ENCODE measurements at places on chromosomes 3 and 15.

GRCh38 chr15:63334821-63335220, 46.8 kb downstream of the CA12 start:
- DNase-seq = no peak

DNA sequence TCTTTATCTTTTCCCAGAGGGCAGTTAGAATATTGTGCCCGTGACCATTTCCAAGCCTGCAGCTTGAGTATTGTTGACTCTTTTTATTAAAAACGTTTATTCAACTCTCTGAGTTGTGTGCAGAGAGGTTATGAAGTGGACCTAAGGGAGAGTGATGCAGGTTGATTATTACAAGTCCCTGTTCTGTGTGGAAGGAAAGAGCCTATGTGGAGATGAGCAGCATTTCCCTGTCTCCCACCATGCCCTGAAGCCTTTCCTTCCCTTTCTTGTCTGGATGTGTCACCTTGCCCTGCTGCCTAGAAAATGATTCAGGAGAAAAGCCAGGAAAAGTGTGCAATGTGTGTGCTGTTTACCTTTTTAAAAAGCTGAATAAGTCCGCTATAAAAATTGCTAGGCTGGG, 19.4 kb downstream of the ZPLD1 start:
- no peak for DNase-seq

GRCh38 chr15:88076328-88076727, 180.2 kb downstream of the NTRK3 start:
- DNase-seq = peak; percentile 66

- no peak for DNase-seq
Measured at GRCh38 chr15:51727141-51727897, 10.1 kb downstream of the LYSMD2 start.

- DNase-seq = no peak
Measured at GRCh38 chr15:25673351-25673750, 189.8 kb downstream of the ATP10A start.

DNA sequence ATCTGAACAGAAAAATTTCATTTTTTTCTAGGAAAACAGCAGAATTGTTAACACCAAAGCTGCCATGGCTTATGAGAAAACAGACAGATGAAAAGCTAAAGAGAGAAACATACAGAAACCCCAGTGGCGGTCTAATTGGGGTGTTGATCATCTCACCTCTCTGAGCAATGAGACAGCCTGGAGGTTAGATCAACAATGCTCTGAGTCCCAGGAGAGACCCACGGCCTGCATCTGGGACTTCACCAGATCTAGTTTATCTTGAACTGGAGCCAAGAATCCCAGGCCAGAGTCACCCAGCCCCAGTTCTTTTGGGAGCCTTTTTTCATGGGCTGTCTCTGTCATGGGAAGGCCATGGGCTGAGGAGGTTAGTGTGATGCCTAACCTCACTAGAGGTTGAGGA, 3.5 kb upstream of the GALNT15 start:
- no peak for DNase-seq

- no peak for DNase-seq
Measured at GRCh38 chr3:18135060-18135814, 289.9 kb downstream of the SATB1 start.

- DNase-seq = peak; percentile 7
Measured at GRCh38 chr3:180680097-180680430, 775 bp upstream of the CCDC39 start.

DNA sequence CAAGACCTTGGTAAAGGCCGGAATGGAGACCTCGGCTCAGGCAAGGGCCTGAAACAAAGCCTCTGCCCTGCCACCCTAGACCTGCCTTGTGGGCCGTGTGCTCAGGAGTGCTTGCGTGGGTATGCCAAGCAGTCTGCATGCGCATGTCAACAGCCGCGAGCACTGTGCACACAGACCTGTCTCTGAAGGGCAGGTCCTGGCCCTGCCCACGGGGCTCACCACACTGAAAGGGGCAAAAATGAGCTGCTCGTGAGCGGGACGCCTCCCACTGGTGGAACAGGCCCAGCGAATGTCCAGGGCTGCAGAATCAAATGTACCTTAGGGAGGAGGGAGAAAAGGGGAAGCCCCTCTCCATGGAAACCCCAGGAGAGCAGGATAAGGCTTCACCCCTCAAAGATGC, 44.3 kb upstream of the FGD5 start:
- DNase-seq = no peak

GRCh38 chr3:62370112-62370857, 3.1 kb downstream of the FEZF2 start:
- no peak for DNase-seq

DNA sequence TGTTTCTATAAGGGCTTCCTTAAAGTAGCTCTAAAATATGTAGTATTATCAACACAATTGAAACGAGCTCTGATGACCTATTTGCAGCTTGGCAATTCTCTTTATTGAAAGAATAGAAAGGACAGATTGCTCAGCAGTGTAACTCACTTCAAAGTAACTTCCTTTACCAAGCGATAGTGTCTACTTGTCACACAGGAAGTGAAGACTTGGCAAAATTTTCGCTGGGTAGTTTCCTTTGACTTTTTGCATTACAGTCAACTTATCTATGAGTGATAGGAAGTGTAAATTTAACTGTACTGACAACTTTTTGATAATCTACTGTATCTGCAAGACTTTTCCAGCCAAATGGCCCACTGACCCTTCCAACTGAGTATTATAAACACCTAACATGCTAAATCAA, 22.8 kb downstream of the SLC9A9 start:
- no peak for DNase-seq

DNA sequence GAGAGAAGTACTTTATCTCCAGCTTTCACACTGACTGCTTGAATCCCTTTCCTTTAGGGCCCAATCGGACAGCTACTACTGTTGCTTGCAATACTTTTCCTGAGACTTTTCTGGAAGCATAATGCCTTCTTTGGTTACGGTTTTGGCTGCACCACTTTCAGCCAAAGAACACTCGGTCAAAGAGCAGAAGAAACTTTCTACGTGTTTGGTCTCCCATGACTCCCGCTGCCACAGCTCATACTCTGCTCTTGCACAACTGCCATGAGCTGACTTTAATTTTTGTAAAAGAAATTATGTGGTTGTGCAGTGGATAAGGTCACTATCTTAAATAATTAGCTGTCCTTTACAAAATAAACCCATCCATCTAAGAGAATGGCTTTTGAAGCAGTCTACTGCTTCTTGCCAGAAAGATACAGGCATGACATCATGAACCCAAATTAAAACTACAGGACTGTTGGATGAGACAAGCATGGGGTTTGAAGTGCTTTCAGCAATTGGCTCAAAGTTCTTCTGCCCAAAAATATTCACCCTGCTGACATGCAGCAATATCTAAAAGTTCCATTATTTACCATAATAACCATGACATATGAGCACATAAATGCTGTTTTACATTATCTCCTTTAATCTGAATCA, 42.0 kb downstream of the PROS1 start:
- DNase-seq = no peak

DNA sequence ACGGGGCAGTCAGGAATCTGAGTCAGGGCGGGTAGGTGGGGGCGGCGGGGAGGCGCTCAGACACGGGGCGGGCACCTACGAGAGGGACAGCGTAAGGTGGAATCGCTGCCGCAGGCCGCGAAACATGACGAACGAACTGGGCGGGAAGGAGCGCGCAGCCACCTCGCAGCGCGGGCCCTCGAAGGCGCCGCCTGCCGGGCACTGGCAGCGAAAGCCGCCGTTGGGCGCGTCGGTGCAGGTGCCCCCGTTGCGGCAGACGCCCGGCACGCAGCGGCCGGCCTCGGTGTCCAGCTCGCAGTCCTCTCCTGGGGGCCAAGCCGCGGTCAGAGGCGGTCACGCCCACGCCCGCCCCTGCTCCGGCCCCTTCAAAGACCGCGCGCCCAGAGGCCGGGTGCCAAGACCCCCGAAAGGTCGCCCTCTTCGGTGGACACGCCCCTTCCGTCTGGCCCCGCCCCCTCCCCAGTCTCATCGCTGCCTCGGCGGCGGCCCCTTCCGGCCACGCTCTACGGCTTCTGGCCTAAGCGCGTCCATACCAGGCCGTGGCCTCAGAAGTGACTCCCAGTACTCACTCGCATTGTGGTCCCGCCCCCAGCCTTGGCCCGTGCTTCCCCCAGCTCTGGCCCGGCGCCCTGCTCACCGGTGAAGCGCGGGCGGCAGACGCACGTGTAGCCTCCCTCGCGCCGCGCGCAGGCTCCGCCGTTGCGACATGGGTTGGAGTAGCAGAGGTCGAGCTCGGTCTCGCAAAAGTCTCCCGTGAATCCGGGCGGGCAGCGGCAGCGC, 6.4 kb downstream of the CELSR3 start:
- no peak for DNase-seq

- DNase-seq = no peak
Measured at GRCh38 chr3:156720826-156721225, 46.4 kb downstream of the TIPARP start.

- DNase-seq = peak; percentile 15
Measured at GRCh38 chr3:95319921-95320494, 1257.1 kb downstream of the NSUN3 start.

DNA sequence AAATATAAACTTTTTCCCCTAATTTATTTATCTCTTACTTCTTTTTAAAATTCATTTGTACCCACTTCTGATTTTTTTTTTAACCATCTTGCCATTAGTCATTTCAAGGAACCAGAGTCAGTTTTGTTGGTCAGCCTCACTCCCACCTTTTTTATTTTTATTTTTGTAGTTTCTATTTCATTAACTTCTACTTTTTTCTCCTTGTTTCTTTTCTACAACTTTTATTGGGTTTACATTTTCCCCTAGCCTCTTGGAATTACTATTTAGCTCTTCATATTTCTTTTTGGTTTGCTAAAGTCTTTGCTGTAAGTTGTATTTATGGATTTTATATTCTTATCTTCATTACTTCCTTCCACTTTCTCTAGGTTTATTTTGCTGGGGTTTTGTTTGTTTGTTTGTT, 13.7 kb upstream of the VEPH1 start:
- no peak for DNase-seq

DNA sequence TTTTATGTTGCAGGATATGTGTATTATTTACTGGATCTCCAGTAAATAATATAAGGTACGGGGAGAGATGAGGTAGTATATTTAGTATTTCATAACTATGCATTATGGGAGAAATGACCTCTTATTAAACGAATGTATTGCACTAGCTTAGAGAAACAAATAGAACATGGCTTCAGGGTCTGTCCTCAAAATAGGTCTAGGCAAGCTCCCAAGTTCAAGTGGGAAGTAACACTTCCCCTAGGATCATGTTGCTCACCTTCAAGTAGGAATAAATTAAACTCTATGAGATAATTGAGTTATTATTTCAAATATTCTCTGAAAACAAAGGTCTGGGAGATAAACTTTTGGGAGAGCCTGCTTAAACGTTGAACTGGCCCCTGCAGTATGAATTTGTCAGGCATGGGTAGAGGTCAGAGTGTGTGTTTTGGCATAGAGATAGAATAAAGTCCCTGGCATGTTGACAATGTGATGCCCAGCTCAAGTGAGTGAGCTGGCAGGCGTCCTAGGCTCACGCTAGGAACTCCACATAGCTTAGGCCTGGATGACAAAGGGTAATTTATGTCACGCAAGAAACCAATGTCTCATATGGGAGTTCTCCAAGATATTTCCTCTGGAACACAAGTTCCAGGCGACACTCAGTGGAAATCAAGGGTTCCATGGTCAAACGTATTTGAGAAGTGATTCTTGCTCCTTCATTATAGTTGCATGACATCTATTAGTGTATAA, 236.8 kb downstream of the CACNA2D3 start:
- no peak for DNase-seq

- DNase-seq = no peak
Measured at GRCh38 chr15:97875513-97876280, 84.8 kb upstream of the ARRDC4 start.

GRCh38 chr15:72856549-72857040, 73.0 kb upstream of the ADPGK start:
- DNase-seq = no peak

GRCh38 chr3:123451186-123451585, 2.3 kb upstream of the ADCY5 start:
- DNase-seq = no peak

- DNase-seq = no peak
Measured at GRCh38 chr3:88033808-88034207, 25.0 kb downstream of the CGGBP1 start.

- DNase-seq = no peak
Measured at GRCh38 chr3:111694471-111694870, 99.3 kb upstream of the ZBED2 start.

- no peak for DNase-seq
Measured at GRCh38 chr3:99651531-99651930, 13.1 kb downstream of the COL8A1 start.

DNA sequence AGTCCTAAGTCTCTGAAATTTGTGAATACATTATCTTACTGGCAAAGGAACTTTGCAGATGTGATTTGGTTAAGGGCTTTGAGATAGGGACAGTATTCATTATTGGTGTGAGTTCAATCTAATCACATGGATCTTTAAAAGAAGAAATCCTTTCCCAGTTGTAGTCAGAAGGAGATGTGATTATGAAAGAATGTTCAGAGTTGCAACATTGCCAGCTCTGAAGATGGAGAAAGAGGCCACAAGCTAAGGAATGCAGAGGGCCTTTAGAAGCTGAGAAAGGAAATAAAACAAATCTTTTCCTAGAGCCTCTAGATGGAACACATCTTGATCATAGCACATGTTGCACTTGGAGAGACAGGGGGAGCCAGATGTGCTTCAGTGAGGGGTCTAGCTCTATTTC, 27.7 kb upstream of the SIAH2 start:
- DNase-seq = no peak

DNA sequence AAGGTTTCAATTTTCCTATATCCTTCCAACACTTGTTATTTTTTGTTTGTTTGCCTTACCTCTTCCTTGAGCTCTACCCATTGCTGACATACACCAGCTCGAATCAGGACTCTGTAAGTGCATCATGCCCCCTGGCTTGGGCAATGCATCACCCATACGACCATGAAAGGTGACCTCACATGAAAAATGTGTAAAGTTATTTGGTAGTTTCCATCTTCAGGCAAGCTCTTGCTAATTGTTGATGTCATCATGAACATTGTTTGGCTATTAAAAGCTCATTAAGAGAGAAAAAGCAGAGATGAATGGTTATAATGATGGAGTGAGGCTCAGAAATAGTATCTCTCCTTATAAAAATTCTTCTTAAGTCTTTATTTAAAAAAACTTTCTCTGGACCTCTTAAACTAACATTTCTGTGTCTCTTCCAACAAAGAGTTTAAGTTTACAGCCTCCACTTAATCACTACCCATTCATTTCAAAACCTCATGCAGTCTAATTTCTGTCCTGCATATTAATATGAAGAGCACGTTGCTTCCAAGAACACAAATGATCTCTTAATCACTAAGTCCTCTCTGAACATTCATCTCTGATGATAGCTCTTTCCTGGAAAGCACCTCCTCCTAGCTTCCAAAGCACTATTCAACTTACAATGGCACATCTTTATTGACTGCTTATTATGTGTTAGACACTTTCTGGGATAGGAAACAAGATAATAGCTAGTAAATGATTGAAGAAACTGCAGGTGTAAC, 236.3 kb downstream of the NFKBIZ start:
- no peak for DNase-seq

DNA sequence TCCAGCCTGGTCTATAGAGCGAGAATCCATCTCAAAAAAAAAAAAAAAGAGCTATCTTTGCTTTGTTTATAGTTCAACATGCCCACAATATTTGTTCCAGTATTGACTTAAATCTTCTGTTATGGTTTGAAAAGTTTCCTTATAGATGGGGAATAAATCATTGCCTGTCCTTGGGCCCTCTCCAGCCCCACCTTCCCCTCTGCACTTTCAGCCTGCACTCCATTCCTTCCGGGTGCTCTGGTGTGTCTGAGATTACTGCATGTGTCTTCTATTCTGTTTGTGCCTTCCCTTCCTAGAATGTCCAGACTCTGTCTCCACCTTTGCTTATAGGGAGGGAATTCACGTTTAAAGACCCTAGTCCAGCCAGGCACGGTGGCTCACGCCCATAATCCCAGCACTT, 25.2 kb upstream of the GPX1 start:
- DNase-seq = no peak

- DNase-seq = no peak
Measured at GRCh38 chr3:197261164-197261509, 37.3 kb downstream of the DLG1 start.
